ENCODE measurements at places on chromosomes 3 and 15.

- no peak for DNase-seq
These were observed 51.9 kb upstream of the TMEM115 start for GRCh38 chr3:50411229-50411628.

DNA sequence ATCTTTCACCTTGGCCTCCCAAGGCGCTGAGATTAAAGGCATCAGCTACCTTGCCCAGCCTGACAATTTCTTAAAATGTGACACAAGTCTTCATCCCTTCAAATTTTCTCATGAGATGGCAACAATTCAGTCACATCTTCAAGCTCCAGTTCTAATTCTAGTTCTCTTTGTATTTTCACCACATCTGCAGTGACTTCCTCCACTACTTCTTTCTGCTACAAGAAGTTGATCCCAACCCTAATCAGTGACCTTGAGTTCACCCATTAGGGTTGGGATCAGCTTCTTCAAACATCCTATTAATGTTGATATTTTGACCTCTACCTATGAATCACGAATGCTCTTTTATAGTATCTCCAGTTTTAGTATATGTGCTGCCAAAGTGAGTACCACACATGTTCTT is 59.8 kb downstream of the TRIM71 start:
- DNase-seq, result no peak

GRCh38 chr3:134134698-134135415 is 105.1 kb upstream of the SLCO2A1 start:
- DNase-seq, result no peak

DNA sequence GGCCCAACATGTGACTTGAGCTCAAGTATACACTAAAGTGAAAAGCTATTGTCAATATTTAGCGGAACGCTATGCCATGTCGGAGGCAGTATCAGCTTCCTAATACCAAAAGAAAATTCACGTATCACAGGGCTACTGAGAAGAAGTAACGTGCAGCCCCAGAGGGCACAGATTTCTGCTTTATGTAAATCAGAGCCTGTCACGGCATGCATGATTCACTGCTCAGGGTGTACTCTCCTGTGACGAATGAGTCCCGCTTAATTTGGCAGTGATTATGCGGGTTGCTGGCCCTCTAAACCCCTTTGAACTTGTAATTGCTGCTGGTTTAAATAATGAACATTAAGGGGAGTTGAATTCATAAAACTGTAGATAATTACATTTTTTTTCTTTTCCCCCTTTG is 85.3 kb downstream of the MEIS2 start:
- no peak for DNase-seq

DNA sequence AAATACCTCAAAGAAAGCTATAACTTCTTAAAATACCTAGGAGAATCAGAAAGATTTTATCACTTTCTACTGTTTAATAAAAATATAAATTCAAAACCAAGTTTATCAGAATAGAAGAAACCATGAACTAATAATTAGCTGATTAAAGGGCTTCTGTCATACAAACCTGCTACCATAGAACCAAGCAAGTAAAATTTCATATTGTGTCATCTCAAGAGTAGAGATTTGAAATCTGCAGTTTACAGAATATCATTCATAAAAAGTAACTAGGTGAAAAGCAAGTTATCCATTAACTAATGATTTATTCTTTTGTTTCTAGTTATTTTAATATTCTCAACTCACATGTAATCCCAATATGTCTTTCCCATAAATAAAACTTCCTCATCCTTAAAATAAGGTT is 36.8 kb upstream of the XXYLT1 start:
- DNase-seq, result no peak

DNA sequence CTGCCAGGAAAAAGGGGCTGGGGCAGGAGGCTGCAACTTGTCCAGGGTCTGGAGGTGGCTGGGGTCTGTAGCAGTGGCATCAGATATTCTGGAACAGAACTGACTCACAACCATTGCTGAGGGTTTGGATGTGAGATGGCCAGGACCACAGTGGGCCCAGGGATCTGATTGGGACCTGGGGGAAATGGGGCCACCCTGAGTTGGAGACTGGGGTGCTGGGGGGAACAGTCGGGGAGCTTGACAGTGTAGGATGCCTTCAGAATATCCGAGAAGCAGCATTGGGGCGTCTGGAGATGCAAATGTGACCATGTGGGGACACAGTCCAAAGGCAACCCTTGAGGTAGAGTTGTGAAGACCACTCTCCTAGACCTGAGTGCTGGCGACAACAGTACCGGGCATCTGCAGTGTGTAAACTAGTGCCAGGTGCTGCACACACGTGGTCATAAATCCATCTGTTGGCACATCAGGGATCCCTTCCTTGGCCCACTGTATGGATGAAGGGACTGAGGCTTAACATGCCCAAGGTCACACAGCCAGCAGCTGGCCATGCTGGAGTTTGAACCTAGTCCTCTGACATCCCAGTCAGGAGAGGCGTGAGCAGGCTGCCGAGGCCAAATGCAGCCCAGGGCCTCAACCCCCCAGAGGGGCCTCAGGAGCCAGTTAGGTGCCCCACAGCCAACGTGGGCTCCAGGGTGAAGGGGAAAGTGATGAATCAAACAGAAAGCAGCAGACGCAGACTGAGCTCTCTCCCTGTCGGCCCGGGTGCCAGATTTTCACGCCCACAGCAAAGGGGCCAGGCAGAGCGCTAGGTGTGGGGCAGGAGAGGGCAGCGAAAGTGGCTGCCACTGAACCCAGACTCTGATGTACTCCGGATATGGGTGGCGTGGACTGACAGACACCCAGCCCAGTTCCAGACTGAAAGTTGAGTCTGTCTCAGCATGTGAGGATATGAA is 18.8 kb downstream of the HEMK1 start:
- no peak for DNase-seq

DNA sequence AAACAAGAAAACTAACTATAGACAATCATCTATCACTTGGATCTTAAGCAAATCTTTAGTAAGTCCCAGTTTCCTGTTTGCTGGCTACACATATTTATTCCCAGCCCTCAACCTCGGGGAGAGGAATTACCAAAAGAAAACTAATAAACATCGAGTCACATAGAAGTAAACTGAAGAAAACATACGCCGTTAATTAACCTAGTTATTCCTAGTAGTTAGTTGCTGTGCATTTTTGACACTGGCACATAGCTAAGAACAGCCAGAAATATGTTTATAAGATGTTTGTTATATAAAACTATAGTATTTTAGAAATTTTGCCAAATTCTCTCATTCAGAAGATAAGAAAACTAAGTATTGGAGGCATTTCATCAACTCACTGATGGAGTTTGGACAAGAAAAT is 407.2 kb upstream of the ARHGEF26 start:
- DNase-seq, result no peak

GRCh38 chr3:86481031-86481430 is 509.9 kb downstream of the VGLL3 start:
- no peak for DNase-seq

DNA sequence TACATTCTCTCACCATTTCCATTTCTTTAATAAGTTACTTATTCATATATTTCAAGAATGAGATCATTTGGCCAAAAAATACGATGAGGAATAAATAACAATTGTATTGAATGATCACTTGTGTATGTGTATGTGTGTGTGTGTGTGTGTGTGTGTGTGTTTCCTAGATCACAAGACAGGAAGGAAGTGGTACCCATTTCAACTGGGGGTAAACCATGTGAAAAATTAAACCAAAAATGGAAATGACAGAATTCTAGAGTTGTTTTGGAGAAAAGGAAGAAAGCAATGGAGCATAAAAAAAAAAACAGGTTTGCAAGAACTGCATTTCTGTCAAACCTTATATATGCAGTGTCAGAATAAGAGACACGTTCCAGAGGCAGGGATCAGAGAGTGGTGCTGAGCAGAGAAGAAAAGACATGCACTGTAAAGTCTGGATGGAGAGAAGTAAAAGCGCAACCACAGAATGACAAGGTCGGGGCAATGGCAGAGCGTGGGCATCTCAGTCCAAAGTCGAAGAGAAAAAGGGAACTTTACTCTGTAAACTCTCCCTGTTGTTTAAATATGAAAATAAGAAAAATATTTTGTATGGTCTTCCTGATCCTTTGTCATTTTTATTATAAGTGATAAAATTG is 75.5 kb downstream of the PEX5L start:
- DNase-seq, result no peak

GRCh38 chr3:138082085-138082991 is 33.1 kb downstream of the DZIP1L start:
- no peak for DNase-seq

- no peak for DNase-seq
These were observed 470.6 kb downstream of the OCA2 start for GRCh38 chr15:27628486-27628885.

GRCh38 chr3:50241163-50241562 is 5.2 kb downstream of the GNAI2 start:
- no peak for DNase-seq

DNA sequence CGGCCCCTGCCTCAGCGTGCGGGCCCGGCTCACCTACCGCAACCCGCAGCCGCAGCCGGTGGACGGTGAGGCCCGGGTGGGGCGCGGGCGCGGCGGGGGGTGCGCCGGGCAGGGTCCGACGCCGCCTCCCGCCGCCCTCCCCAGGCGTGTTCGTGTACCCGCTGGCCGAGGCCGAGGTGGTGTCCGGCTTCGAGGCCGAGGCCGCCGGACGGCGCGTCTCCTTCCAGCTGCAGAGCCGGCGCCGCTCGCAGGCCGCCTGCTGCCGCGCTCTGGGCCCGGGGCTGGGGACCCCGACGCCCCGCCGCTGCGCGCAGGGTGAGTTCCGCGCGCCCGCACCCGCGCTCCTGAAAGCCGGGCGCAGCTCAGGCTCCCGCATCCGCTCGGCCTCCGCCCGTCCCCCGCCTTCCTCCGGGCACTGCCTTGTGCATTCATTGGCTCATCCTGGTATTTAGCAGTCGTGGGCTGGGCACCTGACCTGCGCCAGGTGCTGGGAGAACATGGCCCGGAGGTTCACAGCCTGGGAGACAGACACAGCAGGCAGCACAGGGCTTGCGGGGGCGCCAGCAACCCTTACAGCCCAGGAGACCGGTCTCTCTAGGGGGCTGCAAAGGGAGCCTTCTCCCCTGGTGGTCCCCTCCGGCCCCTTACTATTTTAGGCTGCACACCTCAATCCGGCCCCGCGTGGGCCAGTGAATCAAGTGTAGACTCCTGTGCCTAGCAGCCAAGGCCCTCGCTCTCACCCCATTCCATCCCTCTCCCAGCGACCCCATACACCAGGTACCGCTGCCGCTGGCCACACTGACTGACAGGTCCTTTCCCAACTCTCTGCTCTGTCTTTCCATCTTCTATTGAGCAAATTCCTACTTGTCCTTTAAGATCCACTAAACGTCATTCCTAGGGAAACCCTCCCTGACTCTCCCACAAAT is 1.5 kb downstream of the VWA5B2 start:
- DNase-seq, result no peak

GRCh38 chr3:18483226-18483625 is 58.1 kb upstream of the SATB1 start:
- no peak for DNase-seq

GRCh38 chr15:36263666-36264065 is 315.8 kb upstream of the CDIN1 start:
- no peak for DNase-seq

- no peak for DNase-seq
These were observed 18.4 kb downstream of the CLDN1 start for GRCh38 chr3:190303884-190304283.

DNA sequence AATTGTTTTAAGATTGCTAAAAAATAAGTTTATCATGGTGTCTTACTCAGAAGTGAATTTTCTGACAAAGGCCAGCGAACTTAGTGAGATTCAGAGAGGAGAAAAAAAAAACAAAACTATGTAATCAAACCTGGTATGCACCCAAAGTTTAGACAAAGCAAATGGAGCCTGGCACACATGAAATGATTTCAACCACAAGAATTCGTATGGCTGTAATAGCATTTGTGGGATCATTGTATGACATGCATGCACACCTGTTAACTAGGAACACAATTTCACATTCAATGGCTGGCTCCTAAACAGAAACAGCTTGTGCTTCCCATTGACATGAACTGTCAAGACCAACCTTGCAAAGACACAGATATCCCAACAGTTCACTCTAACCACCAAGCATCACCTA is 94.6 kb downstream of the ZIC4 start:
- DNase-seq, result no peak

DNA sequence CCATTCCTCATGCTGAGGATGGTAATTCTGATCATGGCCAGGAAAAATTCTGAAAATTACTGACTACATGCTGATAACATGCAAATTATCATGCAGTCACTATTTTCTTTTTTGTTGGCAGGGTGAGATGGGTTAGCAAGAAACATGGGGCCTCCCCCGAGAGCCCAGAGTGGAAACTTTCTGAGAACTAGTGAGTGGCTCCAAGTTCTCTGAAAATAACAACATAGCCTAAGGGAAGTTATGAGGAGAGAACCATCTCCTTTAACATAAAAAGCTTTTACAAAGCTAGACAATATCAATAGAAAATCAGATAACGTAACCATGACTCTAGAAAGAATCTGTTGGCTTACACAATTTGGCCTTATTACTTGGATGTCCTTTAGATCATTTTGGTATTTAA is 254.2 kb downstream of the PLOD2 start:
- no peak for DNase-seq

- DNase-seq, result no peak
These were observed 17.6 kb downstream of the SEMA3F start for GRCh38 chr3:50172626-50173220.

GRCh38 chr3:37922721-37923568 is 61.3 kb downstream of the CTDSPL start:
- DNase-seq, result no peak

GRCh38 chr3:46660543-46661523 is 32.6 kb downstream of the ALS2CL start:
- DNase-seq, result no peak

DNA sequence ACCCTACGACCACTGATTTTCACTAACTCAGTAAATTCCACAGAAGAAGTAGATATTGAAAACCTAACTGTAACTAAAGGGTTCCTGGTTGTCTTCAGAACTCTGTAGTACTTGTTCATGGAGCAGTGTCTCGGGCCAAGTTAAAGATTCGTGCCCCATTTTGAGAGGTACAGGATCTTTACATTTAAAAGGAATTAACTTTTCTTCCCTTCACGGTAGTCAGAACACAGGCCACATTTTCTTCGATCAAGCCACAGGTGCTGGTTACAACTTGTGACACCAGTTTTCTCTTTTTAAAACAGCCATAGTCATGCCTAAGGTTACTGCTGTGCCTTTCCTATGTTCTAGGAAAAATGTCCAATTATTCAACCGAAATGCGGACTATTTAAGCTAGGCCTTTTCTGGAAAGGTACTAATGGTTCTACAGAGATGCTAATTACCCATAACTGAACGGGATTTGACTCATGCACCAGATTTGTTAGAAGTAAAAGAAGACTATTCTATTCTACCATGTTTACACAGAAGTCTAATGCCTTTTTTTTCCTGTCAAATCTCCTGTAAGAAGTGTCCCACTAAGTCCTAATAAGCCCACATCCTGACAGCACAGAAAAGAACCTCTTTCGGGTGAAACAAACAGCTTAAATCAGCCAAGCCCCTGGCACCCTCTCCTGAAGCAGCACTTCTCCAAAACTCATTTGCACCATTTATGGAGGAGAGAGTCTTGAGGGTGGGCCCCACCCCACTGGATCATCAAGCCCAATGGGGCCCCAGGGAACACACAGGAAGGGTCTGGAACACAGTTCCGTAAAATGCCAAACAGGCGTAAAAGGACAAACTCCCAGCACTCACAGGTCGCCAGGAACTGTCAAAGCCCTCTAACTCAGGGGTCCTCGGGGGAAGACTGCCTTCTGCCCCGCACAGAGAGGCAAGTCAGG is 1.9 kb downstream of the LRIG1 start:
- DNase-seq, result peak; percentile 23
